ENCODE measurements at places on chromosomes 5 and 9.

DNA sequence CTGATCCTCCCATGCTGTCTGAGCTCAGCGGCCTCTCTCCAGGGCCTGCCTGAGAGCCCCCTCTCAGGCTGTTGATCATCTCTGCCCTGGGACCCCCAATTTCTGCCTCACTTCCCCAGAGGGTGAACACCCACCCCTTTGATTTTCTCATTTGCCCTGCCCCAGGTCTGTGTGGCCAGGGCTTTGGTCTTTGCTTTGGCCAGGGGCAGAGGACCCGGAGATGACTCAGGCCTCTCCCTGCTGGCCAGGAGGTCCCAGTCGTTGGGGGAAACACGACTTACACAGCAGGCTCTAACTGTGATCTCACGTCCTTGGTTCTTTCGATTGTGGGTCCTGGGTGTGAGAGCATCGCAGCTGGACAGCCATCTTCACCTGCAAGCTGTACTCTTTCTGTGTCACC is 1.1 kb upstream of the ADAMTS2 start:
- DNase-seq: no peak

- no peak for DNase-seq
Observed at GRCh38 chr5:37575541-37576489, 196.7 kb downstream of the WDR70 start.

DNA sequence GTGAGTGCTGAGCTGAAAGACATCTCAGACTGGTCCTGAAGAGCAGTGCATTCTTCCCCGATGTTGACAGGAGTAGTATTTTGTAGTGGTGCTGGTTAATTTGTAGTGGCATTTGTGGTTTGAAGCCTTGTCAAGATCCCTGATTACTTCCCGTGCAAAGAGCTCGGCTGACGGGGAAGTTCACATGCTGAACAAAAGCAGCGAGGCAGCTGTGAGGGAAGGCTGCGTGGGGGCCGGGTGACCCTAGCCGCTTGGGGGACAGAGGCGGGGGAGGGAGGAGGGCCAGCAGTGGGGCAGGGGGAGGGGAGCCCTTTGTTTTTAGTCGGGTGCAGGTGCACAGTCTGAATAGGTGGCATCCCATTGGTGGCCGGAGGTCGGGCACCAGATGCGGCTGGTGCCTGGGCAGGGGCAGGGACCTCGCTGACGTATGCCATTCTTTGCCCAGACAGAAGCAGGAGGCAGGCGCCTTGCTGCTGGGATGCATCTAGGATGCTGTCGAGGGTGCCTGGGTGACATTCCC is 64.7 kb downstream of the CRB2 start:
- no peak for DNase-seq

GRCh38 chr9:94554439-94555331 is at the start of gene PCAT7:
TSS of gene PCAT7 (plus strand) at chr9:94555083.
- peak; percentile 86 for DNase-seq

- no peak for DNase-seq
Observed at GRCh38 chr5:7426284-7426683, 30.3 kb downstream of the ADCY2 start.

GRCh38 chr9:103364753-103365152 is 369.6 kb downstream of the CYLC2 start:
- DNase-seq: peak; percentile 93

DNA sequence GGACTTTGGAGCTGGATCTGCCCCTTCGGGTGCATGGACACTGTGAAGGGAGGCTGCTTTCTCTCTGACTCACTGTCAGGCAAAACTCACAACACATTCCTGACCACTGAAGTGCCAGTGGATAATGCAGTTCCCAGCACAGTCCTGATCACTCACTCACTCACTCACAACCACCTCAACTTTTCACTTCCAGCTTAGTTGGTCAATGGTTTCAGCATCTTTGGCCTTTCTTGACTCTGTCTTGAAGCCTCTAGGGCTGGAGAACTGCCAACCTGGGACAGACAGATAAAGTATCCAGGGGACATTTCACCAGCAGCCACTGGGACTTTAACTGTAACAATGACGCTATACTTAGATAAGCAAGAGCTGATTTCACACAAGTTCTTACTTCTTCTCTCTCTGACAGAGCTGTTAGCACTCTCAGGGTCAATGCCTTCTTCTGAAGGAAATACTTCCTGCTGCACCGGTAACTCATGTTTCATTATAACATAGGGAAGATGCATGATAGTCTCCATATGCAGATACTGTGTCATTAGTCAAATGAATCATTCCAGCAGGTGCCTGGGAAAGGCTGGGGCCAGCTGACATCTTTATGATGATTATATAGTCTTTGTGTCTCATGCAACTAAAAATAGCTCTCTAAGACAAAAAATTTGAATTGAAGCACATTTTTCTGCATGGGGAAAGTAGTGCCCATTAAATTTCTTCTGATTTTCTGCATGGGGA is 499.0 kb downstream of the SEMA5A start:
- DNase-seq: peak; percentile 98

GRCh38 chr9:16985559-16986348 is 115.3 kb upstream of the BNC2 start:
- no peak for DNase-seq

All from SW 1271 (cell line).